ENCODE measurements at places on chromosomes 5 and 9.

GRCh38 chr9:137756045-137756744 is 121.4 kb upstream of the CACNA1B start:
- DNase-seq: no peak

- DNase-seq: no peak
Observed at GRCh38 chr9:132622159-132622558, 39.8 kb downstream of the BARHL1 start.

GRCh38 chr5:16453609-16454008 is 12.0 kb downstream of the ZNF622 start:
- no peak for DNase-seq

DNA sequence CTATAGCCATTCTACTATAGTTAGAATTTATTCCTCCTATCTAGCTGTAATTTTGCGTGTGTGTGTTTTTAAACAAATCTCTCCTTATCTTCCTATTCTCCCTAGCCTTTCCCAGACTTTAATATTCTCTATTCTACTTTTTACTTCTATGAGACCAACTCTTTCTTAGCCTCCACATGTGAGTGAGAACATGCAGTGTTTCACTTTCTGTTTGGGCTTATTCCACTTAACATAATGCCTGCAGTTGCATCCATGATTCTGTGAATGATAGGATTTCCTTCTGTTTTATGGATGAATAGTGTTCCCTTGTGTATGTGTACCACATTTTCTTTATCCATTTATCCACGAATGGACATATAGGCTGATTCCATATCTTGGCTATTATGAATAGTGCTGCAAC is 192.3 kb upstream of the TLX3 start:
- DNase-seq: no peak

GRCh38 chr9:93684806-93685543 is 108.6 kb downstream of the PHF2 start:
- peak; percentile 29 for DNase-seq

GRCh38 chr5:37696190-37697021 is 143.4 kb downstream of the GDNF start:
- no peak for DNase-seq

DNA sequence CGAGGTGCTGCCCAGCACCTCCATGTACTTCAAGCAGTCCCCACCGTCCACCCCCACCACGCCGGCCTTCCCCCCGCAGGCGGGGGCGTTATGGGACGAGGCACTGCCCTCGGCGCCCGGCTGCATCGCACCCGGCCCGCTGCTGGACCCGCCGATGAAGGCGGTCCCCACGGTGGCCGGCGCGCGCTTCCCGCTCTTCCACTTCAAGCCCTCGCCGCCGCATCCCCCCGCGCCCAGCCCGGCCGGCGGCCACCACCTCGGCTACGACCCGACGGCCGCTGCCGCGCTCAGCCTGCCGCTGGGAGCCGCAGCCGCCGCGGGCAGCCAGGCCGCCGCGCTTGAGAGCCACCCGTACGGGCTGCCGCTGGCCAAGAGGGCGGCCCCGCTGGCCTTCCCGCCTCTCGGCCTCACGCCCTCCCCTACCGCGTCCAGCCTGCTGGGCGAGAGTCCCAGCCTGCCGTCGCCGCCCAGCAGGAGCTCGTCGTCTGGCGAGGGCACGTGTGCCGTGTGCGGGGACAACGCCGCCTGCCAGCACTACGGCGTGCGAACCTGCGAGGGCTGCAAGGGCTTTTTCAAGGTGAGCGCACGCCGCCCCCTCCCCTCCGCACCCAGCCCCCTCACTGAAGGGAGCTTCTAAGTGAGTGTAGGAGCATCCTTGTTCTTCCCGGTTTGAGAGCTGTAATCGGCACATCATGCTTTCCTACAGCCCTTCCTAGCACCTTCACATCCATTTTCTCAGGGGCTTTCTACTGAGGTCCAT is 6.9 kb downstream of the NR4A3 start:
- DNase-seq: peak; percentile 65

GRCh38 chr5:40799258-40799657 is 1.1 kb upstream of the PRKAA1 start:
- no peak for DNase-seq

DNA sequence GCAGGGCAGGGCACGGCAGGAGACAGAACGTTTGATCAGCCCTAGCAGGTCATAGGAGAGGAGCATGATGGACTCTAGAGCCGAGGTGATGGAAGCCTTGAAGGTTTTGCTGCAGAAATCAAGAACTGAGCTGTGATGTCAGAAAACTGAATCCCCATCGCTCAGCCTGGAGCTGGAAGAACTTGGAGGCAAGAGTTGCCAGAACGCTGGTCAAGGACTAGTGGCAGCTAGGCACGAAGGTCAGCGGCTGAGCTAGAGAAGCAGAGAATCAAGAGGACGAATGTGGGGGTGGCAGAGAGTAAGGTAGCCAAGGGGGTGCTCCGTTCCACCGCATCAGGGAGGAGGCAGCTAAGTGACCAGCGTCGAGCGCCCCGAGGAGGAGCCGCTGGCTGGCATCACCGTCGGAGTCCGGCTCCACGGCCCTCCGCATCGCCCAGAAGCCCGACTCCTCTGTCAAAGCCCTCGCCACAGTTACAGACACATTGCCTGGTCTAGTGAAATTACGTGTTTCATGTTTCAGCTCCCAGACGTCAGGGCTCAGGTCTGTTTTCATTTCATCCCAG is 1.2 kb upstream of the GALNT10 start:
- DNase-seq: peak; percentile 68

DNA sequence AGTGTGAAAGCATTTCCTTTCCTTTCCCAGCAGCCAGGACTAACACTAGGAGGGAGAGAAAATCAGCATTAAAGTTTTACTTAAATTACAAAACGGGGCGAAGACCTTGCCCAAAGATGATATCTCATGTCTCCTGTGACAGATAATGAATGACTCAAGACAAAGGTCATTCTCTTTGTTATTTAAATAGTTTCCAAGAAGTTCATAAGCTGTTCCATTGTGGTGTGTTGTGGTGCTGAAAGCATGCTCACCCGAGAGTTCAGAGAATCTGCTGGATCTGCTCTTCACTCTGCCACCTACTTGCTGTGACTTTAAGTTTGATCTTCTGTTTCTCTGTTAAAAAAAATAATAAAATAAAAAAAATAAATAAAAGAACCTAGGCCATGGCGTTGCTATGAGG is 265.9 kb upstream of the NR4A3 start:
- no peak for DNase-seq

DNA sequence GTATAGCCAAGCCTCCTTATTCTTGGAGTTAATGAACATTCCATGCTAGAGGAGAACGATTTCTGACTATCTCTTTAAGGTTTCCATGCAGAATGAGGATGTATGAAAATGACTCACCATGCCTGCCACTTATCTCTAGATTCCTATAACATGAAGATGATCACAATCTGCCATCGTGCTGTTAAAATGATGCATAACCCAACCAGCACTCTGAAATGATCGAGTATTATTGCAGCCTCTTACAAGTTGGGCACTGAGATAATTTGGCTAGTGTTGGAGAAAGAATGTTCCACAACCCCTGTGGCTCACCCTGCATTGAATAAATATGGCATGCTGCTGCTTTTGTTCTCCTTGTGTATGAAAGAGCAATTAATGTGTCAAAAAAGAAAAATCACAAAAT is 1143.6 kb upstream of the WWC1 start:
- DNase-seq: no peak

- DNase-seq: no peak
Observed at GRCh38 chr5:59445741-59446140, 447.8 kb downstream of the PDE4D start.

DNA sequence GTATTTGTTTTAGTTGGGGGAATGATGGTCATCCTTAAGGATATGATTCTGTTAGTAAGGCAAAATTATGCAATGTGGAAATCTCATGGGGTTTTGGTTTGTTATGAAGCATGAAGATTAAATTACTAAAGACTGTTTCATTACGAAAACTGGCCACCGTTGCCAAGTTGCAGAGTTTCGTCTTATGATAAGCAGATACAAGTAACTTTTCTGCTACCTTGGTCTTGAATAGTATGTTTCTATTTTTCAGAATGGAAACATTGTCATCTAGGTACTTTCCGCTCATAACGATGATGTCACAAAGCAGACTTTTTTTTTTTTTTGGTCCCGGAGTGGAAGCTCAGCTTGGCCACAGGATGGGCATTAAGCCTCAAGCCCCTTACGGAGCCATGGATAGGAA is 4.2 kb downstream of the CCNI2 start:
- no peak for DNase-seq

DNA sequence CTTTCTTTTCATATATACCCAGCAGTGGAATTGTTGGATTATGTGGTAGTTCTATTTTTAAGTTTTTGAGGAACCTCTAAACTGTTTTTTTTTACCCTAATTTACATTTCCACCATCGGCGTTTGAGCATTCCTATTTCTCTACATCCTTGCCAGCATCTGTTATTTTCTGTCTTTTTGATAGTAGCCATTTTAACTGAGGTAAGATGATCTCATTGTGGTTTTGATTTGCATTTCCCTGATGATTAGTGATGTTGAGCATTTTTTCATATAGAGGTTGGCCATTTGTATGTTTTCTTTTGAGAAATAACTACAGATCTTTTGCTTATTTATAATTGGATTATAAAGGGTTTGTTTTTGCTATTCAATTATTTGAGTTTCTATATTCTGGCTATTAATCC is 71.7 kb upstream of the TNC start:
- DNase-seq: no peak

DNA sequence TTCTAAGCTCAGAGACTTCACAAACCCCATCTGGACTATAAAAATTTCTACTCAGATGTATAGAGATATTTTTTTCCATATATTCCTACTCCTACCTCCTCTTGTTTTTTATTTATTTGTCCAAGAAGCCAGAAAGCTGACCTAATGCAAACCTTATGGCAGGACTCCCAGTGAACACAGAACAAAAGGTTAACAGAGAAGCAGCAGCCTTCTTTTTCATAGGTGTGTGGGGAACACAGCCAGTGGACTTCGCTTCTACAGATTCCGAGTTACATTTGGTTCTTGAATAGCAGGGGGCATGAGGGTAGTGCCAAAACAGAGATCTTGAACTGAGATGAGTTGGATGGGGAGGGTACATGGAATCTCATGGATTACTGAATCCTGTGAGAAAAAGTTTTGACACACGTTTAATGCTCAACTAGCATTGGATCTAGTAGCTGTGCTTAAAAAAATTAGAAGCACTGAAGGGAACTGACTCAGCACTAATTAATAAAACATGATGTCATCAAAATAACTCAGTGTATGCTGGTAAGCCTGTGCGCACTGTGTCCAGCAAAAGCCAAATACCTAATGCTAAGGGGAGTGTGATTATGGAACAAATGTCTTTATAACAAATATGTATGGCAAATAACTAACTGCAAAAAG is 240.1 kb downstream of the GABRB2 start:
- DNase-seq: no peak

DNA sequence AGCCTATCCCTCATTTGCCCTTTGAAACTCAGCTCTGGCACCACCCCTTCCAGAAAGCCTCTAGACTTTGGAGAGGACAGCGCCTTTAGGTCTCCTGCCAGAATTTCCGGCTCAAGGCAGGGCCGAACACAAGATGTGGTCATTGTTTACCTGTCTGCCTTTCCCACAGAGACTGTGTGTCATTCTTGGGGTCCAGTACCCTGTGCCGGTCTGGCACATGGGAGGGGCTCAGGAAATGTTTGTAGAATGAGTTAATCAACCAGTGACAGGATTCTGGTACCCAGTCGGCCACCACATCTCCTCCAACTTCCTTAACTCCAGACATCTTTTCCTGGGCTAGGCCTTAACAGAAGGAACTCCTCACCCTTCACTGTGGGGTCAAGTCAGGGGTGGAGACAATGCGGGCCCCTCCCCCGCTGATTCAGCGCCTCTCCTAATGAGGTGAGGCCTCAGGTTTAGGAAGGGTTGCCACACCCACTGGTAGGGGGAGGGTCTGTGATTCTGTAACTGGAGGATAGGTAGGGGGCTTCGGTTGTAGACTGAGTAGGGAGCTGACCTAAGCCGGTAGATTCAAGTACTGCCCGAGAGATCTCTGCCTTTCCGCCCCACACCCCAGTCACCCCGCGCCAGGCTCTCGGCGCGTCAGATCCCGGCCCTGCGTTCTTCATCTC is 29.3 kb downstream of the PCDH1 start:
- DNase-seq: peak; percentile 88

GRCh38 chr9:37995961-37996818 is 72.8 kb downstream of the SHB start:
- DNase-seq: peak; percentile 27

GRCh38 chr9:128065907-128066712 is 1.0 kb downstream of the NAIF1 start:
- peak; percentile 73 for DNase-seq

- no peak for DNase-seq
Observed at GRCh38 chr5:72633041-72633445, 125.8 kb upstream of the ZNF366 start.

GRCh38 chr5:21613971-21614488 is 1239.1 kb downstream of the CDH12 start:
- DNase-seq: no peak

GRCh38 chr5:66848749-66849641 is 252.8 kb downstream of the MAST4 start:
- DNase-seq: no peak

GRCh38 chr9:137046088-137046787 is at the start of gene NPDC1:
TSS of gene NPDC1 (minus strand) at chr9:137046177. CDS start at chr9:137045989, 188 bp downstream.
- DNase-seq: peak; percentile 89

DNA sequence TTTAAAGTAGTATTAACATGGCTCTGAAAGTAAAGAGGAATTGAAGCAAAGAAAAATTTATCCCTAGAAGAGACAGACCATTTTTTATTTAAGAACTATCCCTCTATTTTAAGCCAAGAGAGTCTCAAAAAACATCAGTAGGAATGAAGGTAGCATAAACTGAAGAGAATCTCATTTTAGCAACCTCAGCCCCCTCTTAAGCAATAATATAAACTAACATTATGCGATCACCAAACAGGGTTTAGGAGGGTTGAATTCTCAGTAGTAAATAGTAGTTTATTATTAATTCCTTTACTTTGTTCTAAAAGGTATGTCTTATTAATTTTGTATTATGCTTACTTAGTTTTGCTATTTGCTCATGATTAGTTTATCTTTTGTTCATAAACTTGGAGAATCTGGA is 287.4 kb downstream of the CDK5RAP2 start:
- no peak for DNase-seq

- DNase-seq: no peak
Observed at GRCh38 chr5:55714339-55714738, 2.2 kb upstream of the SLC38A9 start.

All from upper lobe of right lung (tissue), 1 donor.